ENCODE measurements at places on chromosomes 2 and 18.

DNA sequence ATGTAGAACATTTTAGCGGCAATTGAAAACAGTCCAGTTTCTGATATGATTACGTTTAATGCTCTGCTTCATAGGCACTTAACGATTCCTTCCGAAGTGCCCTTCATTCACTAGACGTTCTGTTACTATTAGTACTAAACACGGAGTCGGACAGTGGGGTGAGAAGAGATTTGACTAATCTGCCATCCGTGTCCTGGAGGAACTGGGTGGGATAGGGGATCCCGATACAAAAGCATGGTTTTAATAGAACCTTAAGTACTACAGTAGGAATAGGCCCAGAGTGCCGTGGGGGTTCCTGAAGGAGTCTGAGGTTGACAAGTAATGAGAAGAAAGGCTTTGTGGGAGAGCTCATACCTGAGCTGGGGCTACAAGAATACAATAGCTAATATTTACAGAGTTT is 631 bp downstream of the MORN2 start:
- no peak for DNase-seq

DNA sequence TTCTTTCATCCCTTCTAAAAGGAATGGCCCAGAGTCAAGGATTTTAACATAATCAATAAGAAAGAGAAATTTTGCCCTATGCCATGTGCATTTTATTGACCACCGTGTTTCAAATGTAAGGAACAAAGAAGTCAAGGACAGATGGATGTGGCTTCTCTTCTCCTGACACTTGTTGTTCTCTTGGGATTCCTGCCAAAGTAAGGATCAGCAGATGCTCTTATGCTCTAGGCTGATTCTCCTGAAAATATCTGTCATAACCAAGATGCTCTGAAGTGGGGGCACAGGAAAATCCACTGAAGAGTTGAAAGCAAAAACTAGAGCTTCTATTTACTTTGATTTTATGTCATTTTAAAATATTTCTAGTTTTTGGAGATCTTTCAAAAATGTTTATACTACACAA is 72.9 kb upstream of the SYT4 start:
- no peak for DNase-seq

DNA sequence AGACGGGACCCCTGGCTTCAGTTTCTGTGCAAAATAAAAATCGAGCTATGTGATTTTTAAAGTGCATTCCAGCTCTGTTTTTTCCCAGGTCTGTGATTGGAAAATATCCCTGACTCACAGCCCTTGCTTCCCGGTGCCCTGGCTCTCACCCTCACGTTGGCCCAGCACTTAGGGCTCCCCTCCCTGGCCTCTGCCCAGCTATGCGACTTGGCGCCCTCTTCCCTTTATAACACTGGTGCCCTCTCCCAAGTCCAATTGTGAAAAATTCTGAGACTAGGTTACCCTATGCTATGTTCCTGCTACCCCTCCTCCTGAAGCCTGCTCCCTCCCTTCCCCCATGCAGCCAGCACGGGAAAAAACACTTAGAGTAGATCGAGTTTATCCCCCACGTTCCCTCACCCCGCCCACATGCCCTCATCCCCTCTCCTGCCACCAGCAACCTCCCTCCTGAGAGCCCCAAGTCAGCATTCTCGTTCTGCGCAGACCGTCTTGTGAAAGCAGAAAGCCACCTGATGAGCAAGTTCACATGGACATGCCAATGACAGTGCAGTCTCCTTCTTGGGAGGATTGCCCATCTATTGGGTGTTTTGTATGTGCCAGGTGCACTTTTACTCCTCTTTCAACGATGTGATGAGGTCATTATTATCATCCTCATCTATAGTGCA is 228.8 kb downstream of the VAPA start:
- no peak for DNase-seq

GRCh38 chr2:147037048-147037447 is 807.8 kb upstream of the ACVR2A start:
- DNase-seq, result no peak

- no peak for DNase-seq
Observed at GRCh38 chr2:9327873-9328352, 95.4 kb downstream of the ITGB1BP1 start.

- DNase-seq, result no peak
Observed at GRCh38 chr2:239459056-239459455, 58.2 kb upstream of the HDAC4 start.

DNA sequence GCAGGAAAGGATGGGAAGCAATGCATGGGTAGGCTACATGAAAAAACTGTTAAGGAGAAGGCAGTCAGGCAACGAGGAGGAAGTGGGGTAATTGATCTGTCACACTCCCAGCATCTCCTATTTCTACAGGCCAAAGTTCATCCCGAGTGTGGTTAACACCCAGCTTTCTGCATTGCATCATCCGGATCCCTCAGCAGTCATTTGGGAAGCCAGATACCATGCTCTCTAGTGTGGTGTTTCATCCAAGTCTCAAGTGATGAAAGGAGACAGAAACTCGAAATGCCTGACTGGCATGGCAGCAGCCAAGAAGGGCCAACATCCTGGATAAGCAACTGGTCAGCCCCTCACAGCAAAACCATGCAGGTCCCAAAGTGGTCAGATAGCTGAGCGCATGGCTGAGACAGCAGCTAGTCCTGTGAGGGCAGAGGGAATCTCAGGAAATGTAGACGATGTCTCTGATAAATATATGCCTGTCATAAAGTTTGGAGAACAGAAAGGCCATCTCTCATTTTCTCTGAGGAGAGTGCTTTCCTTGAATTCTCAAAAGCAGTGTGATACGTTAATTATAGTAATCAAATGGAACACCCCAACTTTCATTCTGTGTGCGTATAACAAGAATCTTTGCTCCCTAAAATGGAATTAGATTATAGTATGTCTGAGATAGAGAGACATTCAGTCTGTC is 24.8 kb upstream of the HNRNPA3 start:
- DNase-seq, result no peak

DNA sequence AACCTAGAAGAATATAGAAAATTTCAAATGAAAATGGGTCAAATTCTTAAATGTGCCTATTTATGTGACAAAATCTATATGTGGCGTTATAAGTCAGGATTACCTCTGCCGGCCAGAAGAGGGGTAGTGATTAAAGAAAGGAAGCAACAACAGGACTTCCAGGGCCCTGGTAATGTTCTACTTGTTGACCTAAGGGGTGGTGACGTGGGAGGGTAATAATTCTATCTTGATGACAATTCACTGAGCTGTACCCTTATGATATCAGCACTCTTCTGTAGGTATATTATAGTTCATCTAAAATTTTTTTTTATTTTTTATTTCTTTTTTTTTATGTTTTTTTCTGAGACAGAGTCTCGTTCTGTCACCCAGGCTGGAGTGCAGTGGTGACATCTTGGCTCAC is 87.9 kb downstream of the STRN start:
- DNase-seq, result no peak

DNA sequence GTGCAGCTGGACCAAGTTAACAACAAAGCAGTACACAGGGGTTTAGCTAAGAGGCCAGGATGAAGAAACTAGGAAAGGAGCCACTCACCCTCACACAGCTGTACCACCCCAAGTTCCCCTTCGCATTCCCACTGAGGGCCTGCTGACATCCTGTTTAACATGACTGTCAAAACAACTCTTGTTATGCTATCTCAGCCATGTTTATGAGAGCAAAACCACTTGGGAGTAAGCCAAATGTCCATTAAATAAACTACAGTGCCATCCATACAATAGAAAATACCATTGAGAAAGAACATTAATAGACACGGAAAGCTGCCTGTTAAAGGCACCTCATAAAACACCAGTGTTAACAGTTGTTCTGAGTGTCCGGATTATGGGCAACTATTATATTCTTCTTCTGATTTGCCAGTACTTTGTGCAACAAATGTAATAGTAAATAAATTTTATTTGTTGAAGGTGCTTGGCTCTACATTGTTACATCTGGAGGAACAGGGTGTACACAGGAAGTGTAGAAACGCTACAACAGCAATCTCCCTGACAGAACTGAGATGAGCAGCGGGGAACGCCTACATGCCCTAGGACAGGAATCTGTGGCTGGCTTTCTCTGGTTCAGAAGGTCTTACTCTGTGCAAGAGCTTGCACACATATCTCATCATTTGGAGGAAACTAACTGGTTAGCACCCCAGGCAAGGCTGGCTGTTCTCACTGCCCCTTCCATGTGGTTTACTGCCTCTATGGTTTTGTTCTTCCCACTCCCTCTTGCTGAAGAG is 85.6 kb downstream of the EHD3 start:
- DNase-seq, result no peak

- DNase-seq, result no peak
Observed at GRCh38 chr18:58258692-58259342, 214.8 kb downstream of the NEDD4L start.

DNA sequence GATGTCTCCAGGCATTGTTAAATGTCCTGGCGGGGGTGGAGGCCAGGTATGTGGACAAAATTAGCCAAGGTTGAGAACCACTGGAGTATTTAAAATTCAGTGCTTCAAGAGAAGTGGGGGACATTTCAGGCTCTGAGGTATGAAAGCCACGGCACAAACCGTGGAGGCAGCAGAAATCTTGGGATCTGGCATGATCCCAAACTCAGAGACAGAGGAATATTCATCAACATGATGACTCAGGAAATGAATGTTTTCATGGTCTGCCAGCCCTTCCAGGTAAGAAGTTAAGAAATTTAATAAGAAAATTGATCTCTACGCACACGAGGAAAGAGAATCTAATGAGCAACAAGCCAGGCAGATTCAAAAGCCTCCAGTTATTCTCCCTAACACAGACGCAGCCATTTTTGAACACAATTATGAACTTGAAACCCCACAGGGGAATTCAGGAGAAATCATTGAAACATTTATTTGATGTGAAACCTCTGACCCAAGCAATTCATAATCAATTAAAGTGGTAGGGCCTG is 11.3 kb upstream of the GRP start:
- DNase-seq, result no peak

- no peak for DNase-seq
Observed at GRCh38 chr2:236688563-236689392, 119.2 kb downstream of the ACKR3 start.

GRCh38 chr2:10814142-10814541 is 1.6 kb upstream of the PDIA6 start:
- no peak for DNase-seq

- no peak for DNase-seq
Observed at GRCh38 chr2:144471305-144472045, 48.4 kb downstream of the ZEB2 start.

DNA sequence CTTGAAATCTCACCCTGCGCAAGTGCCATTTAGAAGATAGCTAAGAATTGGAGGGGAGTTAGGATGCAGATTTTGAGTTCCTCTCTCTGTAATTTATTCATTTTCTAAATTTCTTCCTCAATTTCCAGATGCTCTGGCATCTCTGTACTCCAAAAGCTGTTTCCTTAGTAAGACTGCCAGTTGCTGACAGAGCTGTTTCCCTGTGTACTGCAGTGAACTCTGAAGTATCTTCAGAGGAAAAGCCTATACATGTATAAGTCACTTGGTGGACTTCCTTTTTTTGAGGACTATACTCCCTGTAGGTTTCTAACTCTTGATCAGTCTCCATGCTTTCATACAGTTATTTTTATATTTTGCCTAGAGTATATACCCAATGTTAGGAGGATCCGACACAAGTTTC is 1.5 kb upstream of the RESP18 start:
- no peak for DNase-seq

- no peak for DNase-seq
Observed at GRCh38 chr18:13598591-13598990, 127.8 kb downstream of the FAM210A start.

GRCh38 chr2:23387845-23388244 is 2.9 kb downstream of the KLHL29 start:
- DNase-seq, result no peak

DNA sequence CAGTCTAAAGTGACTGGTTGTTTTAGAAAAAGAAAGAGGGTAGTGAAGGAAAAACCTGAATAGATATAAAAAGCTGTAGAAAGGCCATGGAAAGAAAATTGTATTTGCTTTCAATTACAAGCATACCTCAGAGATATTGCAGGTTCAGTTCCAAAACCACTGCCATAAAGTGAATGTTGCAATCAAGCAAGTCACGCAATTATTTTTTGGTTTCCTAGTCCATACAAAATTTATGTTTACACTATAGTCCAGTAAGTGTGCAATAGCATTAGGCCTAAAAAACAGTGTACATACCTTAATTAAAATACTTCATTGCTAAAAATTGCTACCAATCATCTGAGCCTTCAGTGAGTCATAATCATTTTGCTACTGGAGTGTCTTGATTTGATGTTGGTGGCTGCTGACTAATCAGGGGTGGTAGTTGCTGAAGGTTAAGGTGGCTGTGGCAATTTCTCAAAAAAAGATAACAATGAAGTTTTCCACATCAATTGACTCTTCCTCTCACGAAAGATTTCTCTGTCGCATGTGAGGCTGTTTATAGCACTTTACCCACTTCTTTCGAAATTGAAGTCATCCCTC is 2003.8 kb upstream of the PIK3C3 start:
- no peak for DNase-seq

DNA sequence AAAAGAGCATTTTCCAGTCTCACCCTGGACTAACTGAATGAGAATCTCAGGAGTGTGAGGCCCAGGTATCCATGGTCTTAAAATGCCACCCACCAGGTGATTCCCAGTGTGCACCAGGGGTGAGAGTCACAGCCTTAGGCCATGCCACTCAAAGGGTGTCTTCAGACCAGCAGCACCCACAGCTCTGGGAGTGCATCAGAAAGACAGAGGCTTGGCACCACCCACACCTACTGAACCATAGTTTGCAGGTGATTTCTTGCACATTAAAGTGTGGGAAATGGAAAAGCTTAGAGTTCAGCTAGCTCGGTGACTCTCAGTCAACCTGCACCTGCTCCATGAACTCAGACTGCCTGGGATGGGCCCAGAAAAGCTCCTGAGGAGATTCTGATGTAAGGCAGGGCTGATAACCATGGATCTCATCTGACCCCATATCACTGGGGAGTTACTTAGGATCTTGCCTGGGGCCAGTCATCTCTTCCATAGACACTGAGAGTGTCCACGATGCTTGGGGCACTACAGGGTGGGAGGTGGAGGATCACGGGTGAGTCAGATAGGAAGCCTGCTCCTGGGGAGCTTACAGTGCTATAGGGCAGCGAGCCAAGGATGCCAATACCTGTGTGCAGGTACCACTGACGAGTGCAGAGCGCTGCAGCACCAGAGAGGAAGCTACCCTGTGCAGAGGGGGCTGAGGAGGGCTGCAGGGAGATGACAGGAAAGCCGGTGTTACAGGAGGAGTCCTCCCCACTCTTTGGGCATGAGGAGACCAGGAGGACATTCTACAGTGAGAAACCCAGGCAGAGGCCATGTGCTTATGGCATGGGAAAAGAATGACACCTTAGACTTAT is 4.6 kb downstream of the IL37 start:
- no peak for DNase-seq

- DNase-seq, result no peak
Observed at GRCh38 chr2:159661286-159661685, 44.9 kb upstream of the BAZ2B start.

GRCh38 chr2:100730290-100730868 is 89.6 kb upstream of the NPAS2 start:
- DNase-seq, result peak; percentile 49

DNA sequence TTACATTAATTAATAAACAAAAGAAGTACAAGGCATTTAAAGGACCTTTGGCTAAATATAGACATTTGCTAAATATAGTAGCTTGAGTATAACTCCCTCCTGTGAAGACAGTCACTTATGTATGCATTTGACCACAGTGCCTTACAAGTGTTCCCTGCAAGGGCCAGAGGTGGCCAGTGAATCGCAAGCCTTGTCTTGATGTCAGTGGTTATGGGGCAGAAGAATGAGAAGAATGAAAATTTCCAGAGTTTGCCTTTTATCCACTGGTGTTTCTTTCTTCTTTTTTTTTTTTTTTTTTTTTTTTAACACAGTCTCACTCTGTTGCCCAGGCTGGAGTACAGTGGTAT is 1.8 kb downstream of the LRRFIP1 start:
- DNase-seq, result no peak
